ENCODE measurements at places on chromosomes 3 and 15. TPM values are rescaled to one million over a fixed set of nuclear protein-coding genes. Genes with fewer than 3 reads are reported as not detected.

GRCh38 chr15:29978411-29979382 lies 104.1 kb upstream of the GOLGA8J start:
- DNase-seq, result no peak

GRCh38 chr3:128072454-128073184 lies 20.4 kb downstream of the SEC61A1 start:
- DNase-seq, result peak; percentile 66

DNA sequence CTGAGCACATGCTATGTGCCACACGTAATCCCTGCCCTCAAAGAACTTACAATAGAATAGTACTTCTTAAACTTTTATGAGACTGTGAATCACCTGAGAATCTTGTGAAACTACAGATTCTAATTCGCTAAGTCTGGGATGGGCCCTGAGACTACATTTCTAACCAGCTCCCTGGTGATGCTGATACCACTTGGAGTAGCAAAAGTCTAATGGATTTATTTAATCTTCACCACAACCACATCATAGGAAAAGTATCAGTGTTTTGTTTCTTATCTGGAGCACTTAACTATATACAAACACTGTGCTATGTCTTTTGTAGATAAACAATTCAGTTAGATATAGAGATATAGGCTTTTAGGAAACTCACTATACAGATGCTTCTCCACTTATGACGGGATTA lies 23.8 kb upstream of the TCF12 start:
- DNase-seq, result no peak

DNA sequence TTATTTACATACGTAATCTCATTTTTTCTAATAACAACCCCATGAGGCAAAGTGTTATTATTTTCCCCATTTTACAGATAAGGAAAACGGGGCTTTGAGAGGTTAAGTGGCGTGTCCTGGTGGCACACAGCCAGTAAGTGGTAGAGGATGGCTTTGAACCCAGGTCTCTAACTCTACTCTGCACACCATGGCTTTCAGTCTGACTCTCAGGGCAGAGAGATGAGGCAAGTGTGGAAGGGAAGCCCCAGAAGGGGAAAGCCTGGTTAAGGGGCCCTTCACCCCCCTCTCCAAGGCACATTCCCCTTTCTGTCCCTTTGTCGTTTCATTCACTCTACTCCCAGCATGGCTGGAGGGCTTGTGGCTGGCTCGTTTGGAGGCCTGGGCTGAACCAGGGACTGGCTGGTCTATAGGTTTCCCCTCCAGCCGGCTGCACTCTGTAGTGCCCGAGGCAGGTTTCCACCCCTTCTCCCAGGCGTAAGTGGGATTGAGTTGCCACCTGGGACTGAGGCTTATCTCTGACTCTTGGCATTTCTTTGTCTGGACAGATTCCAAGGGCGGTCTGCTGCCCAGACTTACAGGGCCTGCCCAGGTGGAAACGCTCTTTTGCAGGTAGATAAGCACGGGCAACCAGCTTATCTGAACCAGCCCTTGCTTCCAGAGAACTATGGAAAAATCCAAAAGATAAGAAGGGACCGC lies 12.1 kb downstream of the SEMA4B start:
- no peak for DNase-seq

DNA sequence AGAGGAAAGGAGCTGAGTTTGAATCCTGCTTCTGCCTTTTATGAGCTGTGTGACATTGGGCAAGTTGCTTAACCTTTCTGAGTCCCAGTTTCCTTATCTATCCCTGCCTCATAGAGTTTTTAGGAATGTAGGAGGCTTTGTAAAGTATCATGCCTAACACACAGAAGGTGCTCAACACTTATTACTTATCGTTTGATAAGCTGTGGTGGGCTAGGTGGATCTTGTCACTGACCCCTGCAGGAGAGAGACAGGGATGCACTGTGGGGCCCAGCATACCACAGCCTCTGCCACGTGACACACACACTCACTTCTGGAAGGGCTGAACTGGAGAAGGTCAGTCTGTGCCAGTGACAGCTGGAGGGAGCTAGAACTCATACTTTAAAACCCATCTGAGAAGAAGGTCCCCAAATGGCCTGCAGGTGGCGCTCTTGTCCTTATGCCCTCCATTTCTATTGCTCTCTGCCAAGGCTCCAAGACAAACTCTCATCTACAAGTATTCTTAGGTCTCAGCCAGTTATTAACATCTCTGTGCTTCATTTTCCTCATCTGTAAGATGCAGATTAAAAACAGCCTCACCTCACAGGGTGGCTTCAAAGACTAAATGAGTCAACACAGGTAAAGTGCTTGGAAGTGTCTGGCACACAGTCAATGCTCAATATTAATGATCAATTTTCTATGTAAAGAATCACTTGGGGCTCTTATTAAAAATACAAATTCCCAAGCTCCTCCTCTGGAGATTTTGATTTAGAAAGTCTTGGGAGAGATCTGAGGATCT lies 57.5 kb upstream of the HACD2 start:
- DNase-seq, result peak; percentile 77

- DNase-seq, result no peak
These were observed 489.6 kb upstream of the RASGRP1 start for GRCh38 chr15:39054128-39054732.

- peak; percentile 59 for DNase-seq
These were observed 94.0 kb upstream of the IQSEC1 start for GRCh38 chr3:13167064-13167743.

GRCh38 chr15:58340176-58340575 lies 91.6 kb upstream of the LIPC start:
- no peak for DNase-seq

DNA sequence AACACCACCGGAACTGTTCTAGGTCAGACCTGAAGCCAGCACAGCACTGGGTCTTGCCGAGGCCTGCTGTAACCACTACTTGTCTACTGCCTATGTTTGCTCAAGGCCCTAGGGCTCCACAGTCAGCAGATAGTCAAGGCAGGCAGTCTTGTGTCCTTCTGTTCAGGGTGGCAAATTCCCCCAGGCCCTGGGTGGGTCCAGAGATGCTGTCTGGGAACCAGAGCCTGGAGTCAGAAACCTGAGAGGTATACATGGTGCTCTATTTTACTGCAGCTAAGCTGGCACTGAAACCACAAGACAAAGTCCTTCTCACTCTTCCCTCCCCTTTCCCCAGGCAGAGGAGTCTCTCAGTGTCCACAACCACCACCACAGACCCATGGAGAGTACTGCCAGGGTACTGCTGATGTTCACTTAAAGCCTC lies 89.9 kb downstream of the BBX start:
- no peak for DNase-seq

DNA sequence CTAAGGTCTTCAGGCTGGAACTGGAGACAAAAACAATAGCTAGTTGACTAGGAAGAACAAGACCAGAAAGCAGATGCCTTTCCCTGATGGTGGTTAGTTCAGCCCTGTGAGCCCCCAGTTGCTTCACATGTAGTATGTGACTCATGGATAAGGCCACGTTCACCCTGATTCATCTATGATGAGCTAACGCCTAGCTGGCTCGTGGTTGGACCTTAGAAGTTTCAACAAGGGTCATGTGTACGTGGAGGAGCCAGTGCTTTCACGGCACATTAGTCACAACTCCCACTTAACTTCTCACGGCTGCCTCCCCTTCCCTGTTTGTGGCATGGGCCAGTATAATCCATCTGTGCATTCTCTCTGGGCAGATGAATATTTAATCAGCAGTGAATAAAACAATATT lies 20.6 kb downstream of the COL8A1 start:
- no peak for DNase-seq

DNA sequence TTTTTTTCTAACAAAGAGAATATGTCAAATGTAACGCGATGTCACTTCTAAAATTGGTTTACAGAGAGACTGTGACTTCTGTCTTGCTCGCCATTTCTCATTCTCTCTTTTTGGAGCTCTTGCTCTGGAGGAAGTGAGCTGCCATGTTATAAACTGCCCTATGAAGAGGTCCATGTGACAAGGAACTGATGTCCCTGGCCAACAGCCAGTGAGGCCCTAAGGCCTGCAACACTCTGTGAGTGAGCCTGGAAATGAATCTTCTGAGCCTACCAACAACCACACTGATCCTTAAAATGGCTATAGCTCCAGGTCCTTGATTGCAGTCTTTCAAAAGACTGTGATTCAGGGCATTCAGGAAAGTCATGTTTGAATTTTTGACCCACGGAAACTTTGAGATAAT lies 49.9 kb downstream of the NMD3 start:
- no peak for DNase-seq

GRCh38 chr3:38573111-38573510 lies 76.4 kb downstream of the SCN5A start:
- DNase-seq, result no peak

GRCh38 chr3:135239615-135239884 lies 444.5 kb downstream of the EPHB1 start:
- DNase-seq, result no peak

DNA sequence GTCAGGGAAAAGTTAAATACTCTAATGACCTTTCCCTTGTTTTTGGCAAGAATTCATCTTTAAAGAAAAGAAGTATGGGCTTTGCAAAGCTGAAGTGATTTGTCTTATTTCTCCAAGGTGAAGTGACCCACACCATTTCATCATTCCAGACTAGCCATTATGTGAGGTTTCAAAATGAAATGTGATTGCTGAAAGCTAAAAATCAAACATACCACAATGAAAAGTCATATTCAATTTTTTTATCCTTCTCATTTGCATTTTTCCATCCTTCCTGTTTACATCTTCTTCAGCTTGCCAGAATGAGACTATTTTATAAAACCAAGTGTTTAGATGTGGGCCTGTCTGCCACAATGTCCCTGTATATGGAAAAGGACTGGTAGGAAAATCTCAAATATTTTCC lies 142.3 kb upstream of the STRIT1 start:
- no peak for DNase-seq

DNA sequence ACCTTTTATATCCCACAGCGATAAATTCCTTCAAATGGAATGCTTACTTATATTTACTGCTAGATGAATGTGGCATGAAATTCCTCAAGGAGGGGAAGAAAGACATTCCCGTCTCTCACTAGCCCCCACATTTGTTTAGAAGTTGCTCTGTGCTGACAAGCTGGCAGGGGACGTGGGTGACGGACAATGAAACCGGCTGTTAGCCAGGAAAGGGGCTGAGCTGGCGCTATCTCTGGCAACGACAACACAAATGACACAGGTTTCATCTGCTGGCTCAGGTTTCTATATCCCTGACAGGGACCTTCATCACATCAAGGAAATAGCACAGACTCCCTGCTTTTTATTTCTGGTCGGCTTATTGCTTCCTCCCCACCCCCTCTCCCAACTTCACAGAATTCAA lies 15.8 kb downstream of the RUVBL1 start:
- no peak for DNase-seq

DNA sequence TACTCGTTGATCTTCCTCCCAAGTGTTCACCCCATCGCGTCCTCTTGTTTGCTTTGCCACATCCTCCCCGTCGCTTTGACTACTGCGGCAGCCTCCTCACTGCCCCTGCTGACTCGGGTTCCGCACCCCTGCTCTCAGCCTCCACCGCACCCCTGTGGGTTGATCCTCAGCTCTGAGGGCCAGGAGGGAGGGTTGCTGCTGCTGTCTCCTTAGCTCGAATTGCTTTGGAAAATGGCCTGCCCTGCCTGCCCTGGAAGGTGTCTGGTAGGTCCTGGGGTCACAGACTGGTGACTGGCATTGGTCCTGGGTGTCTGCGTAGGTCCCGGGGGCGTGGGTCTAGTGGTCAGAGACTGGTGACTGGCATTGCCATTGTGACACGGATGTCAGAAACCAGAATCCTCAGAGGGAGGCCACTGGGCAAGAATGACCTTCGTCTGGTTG lies 9.4 kb downstream of the MUC4 start:
- DNase-seq, result peak; percentile 63

GRCh38 chr3:177441276-177441812 lies 244.1 kb upstream of the TBL1XR1 start:
- no peak for DNase-seq

DNA sequence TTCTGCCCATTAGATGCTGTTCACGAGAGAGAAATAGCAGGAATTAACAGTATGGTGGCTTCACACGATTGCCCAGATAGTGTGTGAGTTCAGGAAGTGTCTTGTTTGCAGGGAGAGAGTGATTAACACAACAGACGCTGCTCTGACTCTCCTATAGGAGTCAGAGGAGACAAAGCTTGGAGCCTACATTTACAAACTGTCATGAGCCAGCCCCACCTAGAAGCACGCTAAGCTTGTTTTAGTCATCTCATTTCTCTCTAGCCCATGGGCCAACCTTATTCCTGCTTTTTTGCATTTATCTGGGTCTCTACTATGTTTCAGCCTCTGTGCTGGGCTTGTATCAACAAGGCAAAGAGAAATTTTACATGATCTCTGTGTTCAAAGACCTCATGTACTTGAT lies 128.3 kb upstream of the BFSP2 start:
- DNase-seq, result no peak

DNA sequence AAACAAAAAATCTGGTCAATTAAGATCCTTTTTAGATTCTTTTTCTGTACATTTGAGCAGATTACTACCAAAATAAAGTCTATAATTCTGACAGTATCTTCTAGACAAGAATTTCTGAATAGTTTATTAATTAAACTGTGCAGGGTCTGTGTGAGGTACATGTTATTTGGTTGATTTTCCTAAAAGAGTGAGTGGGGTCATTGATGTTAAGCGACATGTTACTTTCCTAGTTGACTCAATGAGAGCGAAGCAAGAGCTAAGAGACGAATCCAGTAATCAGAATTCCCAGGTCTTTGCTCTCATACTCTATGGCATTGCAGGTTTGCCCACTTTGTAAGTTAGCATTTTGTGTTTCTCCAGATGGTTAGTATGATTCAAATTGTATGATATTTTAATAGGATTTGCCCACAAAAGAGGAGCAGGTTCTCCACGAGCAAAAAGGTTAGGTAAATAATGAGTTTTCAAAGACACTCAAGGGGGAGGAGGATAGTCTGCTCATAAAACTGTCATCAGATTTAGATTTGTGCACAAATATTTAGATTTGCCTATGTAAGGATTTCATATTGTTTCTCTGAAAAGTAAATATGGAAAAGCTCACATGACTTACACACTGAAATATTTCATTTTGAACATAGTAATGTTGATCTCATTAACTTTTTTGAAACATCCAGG lies 217.2 kb upstream of the CGNL1 start:
- DNase-seq, result no peak

GRCh38 chr3:65814845-65815578 lies 223.7 kb downstream of the MAGI1 start:
- DNase-seq, result no peak

- no peak for DNase-seq
These were observed 109.7 kb downstream of the LRRC49 start for GRCh38 chr15:71002316-71002715.

GRCh38 chr3:67719333-67719732 lies 64.9 kb upstream of the SUCLG2 start:
- no peak for DNase-seq

- DNase-seq, result no peak
These were observed 5.7 kb upstream of the BNIP2 start for GRCh38 chr15:59694779-59695178.

RFTN1 gene
- 106 TPM for total RNA-seq

TNFAIP8L3 gene
- total RNA-seq, result 25.3 TPM

UROC1 gene
- total RNA-seq, result 0.16 TPM

SLC30A4 gene
- total RNA-seq, result 10.6 TPM

CHL1 gene
- 20.6 TPM for total RNA-seq

GOLGA8M gene
- 2.7 TPM for total RNA-seq

ECE2 gene
- total RNA-seq, result not detected

MRPS25 gene
- 36.5 TPM for total RNA-seq

HRG gene
- not detected for total RNA-seq

All from spleen (tissue), 13 donors.